ENCODE measurements at places on chromosomes 13 and 19.

GRCh38 chr19:18253716-18254115, 20.5 kb downstream of the IQCN start:
- DNase-seq: no peak

GRCh38 chr13:60347174-60347573, 49.8 kb upstream of the TDRD3 start:
- DNase-seq: no peak

- no peak for DNase-seq
Measured at GRCh38 chr19:2579678-2580280, 103.9 kb downstream of the GADD45B start.

- no peak for DNase-seq
Measured at GRCh38 chr13:58955546-58956385, 1208.0 kb downstream of the DIAPH3 start.

GRCh38 chr13:48144413-48145035, 49.6 kb upstream of the MED4 start:
- no peak for DNase-seq

DNA sequence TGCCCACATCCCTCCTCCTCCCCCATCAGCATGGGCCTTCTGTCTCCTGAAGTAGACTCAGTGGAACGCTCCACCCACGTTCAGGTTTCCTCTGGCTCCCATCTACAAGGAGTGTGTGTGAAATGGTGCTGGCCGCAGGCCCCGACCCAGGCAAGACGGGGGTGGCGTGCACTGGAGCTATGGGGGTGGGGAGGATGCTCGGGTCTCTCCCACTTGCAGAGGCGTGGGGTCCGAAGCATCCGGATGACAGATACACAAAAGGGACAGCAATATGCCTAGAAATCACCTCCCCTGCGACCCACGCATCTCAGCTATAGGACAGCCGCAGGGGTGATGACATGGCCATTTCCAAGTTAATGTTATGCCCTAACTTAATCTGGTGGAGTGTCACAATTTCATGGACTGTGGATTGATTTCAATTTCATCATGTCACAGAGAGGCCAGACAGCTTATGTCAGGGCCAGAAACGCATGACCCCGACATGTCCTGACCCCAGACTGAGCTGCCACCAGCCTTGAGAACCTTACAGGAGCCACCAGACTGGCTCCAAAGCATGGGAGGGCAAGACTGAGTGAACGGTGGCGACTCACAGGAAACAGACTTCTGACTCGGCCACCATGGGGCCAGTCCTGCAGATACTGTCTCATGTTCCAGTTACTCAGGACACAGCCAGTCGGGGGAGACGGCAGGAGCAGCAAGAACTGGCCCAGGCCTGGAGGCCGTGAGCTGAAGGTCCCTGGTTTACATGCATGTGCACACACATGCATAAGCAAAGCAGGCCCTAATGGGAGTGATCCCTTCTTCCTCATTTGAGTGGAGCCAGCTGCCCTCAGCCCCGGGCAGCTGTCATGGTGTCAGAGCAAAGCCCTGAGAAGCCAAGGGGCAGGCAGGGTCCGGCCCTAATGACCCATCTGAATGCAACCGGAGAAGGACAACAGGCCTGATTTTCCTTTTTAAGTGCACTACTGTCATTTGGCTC, 82.2 kb downstream of the SLC7A1 start:
- no peak for DNase-seq

GRCh38 chr13:31433746-31434145, 234.0 kb downstream of the B3GLCT start:
- no peak for DNase-seq

- DNase-seq: no peak
Measured at GRCh38 chr13:40494946-40495620, 171.4 kb downstream of the FOXO1 start.

DNA sequence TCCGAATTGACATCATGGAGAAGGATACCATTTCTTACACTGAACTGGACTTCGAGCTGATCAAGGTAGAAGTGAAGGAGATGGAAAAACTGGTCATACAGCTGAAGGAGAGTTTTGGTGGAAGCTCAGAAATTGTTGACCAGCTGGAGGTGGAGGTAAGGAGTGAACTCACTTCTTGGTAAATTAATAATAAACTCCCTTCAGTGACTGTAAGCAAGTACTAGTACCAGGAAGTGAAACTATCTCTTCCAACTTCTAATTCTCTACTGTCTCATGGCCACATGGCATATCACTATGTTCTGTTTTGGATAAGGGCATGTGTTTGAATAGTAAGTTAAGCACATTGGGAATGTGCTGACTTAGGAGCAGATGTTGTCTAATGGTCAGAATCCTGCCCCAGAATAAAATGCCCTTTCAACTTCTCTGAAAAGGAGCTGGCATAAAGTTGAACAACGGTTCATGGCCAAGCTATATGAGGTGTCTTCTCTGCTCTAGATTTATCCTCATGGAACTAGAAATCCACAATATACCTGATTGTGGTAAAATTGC, 13.4 kb downstream of the OLFM4 start:
- no peak for DNase-seq

DNA sequence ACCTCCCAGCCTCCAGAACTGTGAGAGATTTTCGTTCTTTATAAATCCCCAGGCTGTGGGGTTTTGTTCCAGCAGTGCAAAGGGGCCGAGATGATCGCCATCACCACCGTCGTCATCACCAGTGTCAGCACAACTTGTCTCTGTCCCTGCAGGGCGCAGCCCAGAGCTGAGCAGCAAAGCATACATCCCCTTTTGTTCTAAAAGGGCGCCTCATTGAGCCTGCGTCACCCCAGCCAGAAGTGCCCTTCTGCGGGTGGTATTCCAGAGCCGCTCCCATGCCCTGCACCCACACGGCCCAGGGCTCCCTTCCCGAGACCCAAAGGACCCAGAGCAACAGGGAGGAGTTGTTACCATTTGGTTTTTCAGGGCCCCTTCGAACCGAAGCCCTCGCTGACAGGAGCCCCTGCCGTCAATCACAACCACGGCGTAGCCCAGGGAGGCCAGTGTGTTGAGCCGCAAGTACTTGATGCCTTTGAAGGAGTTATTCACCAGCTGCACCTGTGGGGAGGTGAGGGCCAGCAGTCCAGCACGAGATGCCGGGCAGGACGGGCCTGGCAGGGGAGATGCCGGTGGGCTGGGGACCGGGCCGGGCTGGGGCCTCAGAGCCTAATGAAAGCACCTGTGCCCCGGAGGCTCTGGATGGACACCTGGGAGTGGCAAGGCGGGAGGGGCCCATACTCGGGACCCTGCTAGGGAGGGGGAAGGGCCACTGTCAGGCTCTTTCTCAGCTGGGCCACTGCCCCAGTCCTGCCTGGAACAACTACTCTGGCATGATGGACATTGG, 14.4 kb upstream of the MYDGF start:
- no peak for DNase-seq

DNA sequence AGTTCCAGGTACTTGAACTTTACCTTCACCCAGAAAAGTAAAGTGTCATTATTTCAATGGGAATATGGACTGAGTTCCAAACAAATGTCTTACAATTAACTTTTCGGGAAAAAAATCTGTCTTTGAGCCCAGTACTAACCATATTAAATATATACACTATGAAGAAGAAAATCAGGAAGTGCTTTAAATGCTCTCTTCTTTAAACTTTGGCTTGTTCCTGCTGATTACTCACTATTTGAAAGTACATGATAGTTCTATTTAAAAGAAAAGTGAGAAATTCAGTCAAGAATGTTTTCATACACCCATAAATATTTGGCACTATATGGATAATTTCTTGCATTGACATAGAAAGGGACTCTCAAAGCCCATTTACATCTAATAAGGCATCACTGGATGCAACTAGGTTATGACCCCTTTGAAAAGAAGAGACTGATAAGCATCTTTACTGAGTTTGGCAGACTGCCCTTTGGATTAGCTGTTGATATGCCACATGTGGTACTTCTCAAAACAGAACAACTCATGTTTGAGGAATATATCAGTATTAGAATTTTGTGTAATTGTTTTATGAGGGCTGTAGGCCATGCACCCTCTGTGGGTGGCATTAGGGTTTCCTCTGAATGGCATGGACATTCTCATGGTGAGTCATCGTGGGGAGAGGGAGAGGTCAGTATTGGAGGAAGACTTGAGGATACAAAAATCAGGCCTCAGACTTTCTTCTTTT, 25.0 kb upstream of the VWA8 start:
- no peak for DNase-seq

DNA sequence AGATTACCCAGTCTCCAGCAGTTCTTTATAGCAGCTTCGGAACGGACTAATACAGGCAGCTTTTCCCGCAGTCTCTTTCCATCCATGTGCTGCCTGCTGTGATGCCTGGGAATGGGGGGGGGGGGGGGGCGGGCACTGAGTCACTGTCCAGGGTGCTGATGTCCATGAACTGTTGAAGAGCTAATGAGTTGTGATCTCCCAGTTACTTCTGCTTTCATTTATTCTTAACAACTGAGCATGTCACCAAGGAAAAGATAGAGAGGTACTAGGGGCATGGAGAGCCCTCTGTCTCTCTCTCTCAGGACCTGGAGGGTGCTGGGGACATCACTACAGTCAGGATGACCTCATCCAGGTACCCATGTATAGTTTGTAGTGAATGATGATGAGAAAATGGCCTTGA, 20.3 kb upstream of the CEACAM1 start:
- no peak for DNase-seq

DNA sequence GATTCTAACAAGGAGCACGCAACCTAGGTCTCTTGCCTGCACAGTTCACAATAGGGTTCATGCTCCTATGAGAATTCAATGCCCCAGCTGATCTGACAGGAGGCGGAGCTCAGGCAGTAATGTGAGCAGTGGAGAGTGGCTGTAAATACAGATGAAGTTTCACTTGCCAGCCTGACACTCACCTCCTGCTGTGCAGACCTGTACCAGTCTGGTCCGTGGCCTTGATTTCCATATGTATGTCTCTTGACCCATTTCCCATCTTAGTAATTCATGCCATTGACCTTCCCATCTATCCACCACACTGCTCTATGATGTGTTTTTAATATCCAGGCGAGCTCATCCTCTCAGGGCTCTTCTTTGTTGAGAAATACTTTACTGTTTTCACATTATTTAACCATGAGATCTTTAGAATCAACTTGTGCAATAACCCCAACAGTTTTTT, 95.2 kb downstream of the LRCH1 start:
- peak; percentile 13 for DNase-seq

- DNase-seq: no peak
Measured at GRCh38 chr13:36959456-36960116, 39.5 kb upstream of the SMAD9 start.

DNA sequence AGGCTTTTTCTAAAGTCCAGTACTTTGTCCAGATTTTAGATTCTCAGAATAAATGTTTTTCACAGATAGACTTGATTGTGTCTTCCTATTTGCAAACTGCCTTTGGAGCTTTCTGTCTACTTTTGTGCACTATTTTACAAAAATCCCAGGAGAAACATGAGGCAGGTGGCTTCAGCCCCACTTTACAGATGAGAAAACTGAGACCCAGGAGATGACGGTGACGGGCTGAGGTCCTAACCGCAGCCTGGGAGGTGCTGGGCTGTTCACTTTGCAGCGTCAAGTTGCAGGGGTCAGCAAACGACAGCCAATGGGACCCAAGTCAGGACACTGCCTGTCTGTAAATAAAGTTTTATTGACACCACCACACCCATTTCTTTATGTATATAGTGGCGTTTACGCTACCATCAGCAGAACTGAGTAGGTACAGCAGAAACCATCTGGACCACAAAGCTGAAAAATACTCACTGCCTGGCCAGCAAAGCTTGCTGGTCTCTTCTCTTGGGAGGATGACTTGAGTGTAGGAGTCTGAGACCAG, 6.8 kb upstream of the KDM4B start:
- no peak for DNase-seq

GRCh38 chr19:46840498-46840942, 10.1 kb downstream of the AP2S1 start:
- DNase-seq: peak; percentile 38

DNA sequence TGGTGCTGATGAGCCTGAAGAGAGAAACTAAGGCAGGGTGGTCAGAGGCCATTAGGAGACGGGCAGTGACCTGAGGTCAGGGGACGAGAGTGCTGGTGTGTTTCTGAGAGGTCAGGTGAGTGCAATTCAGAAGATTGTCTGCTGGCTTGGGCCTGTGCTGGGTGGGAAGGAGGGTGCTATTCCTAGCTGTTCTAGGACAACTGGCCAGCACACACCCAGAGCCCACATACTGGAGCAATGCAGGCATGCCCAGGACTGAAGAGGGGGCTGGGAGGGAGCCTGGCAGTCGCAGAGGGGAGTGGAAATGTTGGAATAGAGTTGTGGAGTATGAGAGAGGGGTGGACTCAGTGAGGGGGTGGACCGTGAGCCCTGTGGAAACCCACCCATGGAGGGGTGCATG, 16.5 kb downstream of the ARHGEF7 start:
- DNase-seq: no peak

GRCh38 chr19:37007587-37008220, 70.5 kb upstream of the ZNF420 start:
- peak; percentile 82 for DNase-seq

DNA sequence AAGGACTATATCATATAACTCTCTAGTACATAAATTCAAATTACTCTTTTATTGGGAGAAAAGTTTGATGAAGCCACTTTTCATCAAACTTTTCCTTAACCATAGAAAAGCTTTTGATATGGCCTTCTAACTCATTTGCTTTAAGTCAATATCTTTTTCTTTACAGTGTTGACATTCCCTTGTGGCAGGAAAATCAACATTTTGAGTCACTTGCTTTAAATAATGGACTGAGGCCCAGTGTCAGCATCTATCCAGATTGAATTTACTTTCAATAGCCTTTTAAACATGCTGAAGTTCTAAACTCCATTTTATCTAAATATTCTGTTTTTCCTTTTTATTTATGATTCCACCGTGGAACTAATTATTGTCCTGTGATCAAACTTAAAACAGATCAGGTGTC, 62.7 kb downstream of the PCDH9 start:
- DNase-seq: no peak

DNA sequence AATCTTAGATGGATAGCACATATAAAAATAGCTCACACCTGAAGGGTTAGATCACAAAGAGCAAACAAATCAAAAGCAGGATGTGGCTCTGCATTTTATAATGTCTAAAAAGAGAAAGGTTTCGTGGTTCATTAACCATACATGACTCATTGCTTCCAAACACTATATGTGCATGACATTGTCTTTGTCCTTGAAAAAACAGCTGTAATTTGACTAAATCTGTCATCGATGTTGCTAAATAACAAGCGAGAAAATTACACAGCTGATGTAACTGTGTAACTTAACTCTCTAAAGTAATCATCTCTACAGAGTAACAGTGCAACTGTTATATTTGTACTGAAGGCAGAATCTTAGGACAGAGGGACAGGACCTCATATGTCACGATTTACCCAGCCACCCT, 383.1 kb upstream of the GPC6 start:
- peak; percentile 91 for DNase-seq

DNA sequence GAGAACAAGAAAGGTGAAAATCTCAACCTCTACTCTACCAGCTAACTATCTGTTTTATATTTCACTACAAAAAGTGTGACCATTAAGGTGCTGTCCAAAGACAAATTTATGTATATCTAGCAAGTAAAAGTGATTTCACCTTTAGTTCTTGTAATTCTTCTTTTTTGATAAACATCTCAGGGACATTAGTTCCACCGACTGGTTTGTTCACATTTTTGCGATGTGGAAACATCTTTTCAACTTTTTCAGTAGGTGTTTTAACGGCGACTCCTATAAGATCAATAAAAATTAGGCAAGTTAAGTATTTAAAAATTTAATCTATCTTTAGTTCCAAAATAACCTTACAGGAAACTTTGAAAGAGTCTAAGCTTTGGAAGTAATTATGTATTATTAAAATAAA, 33.3 kb downstream of the CLDN10 start:
- no peak for DNase-seq

GRCh38 chr13:110155072-110155471, 151.9 kb downstream of the COL4A1 start:
- no peak for DNase-seq

All from NCI-H2029 treated with DMSO at 0.1 percent for 48 hours (cell line).